Central memory CD4-positive, alpha-beta T cell (primary cell): ENCODE measurements at places on chromosomes 5 and 9.

DNA sequence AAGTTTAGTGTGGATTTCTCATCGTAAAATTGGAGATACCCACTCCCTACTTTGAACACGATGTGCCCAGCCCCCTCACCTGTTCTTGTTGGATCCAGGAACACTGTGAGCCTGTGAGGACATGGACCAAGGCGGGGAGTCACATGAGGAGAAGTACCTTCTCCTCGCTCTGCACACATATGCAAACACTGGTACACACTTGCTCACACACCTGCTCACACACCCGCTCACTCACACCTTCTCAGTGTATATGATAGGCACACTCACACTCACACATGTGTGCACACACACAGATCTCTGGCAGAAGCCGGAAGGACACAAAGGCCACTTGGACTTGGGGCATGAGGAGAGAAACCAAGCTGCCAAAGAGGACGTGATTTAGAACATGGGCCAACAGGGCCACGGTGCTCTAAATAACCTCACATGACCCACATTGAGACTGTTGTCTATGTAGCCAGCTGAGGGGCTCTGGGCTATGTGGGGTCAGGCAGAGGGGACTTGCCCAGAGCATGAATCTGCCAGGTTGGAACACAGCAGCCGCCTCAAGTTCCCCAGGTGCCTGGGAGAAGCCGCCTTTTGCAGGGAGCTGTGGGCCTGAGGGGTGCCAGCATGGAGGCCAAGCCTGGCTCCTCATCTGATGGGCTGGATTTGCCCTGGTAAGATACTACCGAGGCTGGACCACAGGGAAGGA lies 283.0 kb upstream of the IRX4 start:
- DNase-seq = no peak

GRCh38 chr5:145531038-145531734 lies 304.0 kb downstream of the PRELID2 start:
- DNase-seq = no peak

- DNase-seq = no peak
Measured at GRCh38 chr5:170541146-170541769, 37.4 kb downstream of the KCNIP1 start.

- no peak for DNase-seq
Measured at GRCh38 chr5:80905405-80905804, 54.8 kb upstream of the RASGRF2 start.

- no peak for DNase-seq
Measured at GRCh38 chr9:124242331-124243194, 15.2 kb upstream of the NEK6 start.
